ENCODE measurements at places on chromosomes 1 and 21.

DNA sequence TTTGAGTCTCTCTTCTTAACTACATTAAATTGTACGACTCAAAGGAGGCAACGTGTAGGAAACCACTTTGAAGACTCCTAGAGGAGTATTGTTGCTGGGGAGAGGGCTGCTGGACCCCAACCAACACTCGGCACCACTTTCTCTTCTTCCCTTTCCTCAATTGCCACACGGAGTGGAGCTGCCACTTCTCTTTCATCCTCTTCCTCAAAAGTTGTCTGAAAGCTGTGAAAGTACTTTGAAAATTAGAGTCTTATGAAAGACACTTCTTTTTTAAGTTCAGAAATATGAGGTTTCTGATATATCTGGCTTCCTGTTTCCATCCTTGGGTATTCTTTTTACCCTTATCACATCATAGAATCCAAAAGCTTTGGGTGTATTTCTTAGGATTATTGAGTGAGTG lies 59.5 kb downstream of the MRPS6 start:
- no peak for DNase-seq

DNA sequence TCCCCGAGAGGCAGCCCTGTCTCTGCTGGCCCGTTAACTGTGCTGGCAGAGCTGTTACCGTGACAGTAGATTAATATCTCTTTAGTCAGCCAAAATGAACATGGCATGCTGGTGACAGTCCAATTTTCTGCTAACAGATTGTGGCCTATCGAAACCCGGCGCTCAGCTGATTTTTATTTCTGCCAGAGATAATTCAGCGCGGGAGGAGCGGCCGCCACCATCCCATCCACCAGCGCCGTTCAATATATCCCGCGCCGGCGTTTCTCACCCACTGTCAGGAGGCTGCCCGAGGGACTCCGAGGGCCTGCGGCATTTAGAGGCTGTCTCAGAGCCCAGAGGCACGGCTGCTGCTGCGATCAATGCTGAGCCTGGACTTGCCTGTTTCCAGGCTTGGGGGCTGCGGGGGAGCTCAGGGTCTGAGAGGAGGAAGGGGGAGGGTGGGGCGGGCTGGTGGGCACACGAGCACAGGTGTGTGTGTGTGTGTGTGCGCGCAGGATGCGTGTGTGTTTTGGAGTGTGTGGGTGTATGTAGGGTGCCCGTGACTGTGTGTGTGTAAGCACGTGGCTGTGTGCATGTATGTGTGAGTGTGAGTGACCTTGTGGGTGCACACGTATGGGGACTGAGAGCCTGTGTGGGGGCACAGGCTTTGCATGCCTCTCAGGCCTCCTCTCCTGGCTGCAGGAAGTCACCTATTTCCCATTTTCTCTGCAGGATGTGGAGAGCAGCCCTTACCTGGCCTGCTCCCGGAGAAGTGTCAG lies 109.7 kb upstream of the ACTRT2 start:
- no peak for DNase-seq

DNA sequence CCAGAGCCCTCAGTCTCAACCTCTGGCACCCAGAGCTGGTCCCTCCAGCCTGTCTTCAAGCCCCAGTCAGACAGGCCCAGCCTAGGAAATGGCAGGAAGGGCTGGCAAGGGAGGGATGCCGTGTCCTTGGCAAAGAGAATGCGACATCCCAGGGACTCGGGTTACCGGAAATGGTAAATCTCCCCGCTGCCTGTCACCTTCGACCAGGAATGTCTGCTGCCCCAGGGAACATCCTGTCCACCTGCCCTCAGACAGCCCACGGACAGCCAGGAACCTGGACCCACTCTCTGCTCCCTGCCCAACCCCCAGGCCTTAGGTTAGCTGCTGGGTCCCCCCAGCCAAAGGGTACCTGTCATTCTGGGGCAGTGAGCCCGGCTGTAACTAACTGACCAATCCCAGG lies 23.9 kb downstream of the HSPG2 start:
- no peak for DNase-seq

- DNase-seq = no peak
These were observed 91.2 kb downstream of the TNFSF18 start for GRCh38 chr1:172959571-172959970.

DNA sequence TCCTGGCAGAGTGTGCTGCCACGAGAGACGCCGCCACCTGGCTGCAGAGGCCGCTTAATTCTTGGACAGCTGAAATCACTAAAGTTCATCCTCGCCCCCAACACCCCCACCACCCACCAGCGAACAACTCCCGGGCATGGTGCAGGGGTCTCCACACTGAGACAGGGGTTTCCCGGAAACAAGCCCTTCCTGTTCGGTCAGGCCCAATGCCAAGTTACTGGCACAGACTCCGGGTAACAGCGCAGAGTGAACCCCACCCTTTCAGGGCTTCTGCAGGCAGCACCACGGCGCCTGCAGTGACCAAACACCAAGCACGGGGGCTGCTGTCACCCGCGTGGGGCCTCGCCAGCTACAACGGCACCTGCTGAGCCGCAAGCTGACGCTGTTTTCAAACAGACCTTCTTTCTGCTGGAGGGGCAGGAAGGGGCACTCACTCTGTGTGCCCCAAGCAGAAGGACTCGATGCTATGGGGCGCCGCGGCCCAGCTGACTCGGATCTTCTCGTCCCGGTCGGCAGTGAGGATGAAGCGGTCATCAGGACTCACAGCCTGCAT lies 17.4 kb downstream of the WDR4 start:
- no peak for DNase-seq

Measured in stimulated activated CD4-positive, alpha-beta T cell treated with anti-CD3 and anti-CD28 coated beads, TNF-alpha, amount 100 ng/mL, for 24 hours (primary cell).